ENCODE measurements at places on chromosomes 11 and 22.

DNA sequence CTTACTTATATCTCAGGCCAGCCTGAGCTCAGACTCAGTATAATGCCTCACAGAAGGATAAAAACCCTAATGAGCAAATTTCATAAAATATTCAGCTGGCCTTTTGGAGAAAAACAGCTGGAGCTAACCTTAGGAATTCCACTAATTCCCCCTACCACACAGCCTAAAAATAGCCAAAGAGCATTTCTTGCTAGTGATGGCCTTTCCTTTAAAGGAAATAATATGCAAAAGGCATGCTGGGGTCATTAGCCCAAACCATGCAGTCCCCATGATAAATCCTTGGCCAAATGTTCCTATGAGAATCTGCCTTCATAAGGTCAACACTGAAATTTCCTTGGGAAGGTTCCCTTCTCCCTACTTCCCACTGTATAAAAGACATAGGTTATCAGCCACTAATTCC is 38.2 kb downstream of the SYTL2 start:
- DNase-seq = no peak

DNA sequence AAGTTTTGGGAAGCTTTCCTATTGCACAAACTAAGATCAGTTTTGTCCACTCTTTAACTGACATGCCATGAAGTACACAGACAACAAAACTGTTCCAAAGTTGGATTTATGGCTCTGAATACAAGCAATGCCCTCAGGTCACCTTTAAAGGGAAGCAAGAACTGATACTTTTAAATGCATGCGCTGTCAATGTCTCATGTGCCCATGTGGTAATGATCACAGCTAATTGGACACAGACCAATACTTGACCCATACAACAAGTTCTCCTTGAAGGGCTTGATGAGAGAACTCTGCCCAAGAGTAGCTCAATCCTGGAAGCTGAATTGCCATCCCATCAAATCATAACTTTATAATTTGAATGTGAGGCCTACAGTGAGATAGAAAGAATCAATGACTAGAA is 624.9 kb downstream of the ETS1 start:
- DNase-seq = no peak

DNA sequence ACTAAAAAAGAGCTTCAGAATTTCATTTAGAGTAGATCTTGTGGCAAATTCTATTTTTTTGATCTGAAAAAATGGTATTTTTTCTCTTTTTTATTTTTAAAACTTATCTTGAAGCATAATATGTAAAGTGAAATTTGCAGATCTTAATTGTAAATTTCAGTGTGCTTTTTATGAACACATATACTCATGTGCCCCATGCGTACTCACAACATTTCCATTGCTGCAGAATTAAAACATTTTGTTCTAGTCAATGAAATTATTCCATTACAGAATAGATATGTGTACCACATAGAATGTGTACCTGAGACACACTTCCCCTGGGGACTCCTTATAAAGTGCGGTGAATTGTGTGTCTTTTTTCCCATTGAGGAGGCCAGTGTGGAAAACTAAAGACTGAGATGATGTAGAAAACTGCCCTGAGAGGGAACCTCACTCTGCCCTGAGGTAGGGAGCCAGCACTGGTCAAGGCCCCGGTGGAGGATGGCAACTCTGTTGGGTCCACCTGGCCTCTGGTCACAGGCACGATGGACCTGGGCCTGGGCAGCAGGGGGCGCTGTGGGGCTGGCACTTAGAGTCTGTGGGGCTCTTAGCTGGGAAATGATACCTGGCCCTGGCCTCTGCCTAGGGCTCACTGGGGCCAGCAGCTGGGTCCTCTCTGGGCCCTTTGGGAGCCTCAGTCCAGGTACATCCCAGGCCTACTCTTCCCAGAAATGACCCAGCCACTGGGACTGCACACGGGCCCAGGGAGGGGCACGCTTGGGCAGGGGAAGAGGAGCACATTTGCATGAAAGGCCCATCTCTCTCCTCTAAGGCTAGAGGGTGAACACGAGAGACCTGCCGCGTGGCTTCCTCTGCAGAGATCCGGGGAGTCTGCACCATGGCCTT is 77.9 kb upstream of the TOP3B start:
- no peak for DNase-seq

DNA sequence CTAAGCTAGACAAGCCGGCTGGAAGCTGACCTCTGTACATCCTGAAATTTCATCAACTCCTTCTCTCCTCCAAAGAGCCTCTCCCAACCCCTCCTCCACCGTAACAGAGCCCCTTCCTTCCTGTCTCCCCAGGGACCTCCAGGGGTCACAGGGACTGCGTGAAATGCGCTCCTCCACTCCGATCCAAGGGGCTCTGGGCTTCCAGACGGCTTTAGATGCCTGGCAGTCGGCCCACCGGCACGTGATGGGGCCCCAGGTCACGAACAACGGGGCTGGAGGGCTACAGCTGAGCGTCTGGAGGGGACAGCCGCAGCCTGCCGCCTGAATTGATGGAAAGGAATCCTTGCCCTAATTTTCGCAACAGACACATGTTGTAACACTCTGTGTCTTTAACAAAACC is 264.1 kb downstream of the MN1 start:
- no peak for DNase-seq

GRCh38 chr11:70551351-70552166 is 153.2 kb downstream of the CTTN start:
- DNase-seq = no peak
